Stimulated activated CD8-positive, alpha-beta memory T cell treated with anti-CD3 and anti-CD28 coated beads, Interleukin-15, amount 100 ng/mL, for 24 hours (primary cell): ENCODE measurements at places on chromosomes 16 and 17.

GRCh38 chr17:81385320-81386111 lies 9.7 kb upstream of the BAHCC1 start:
- DNase-seq, result no peak

- DNase-seq, result no peak
Measured at GRCh38 chr17:60159479-60159866, 9.7 kb downstream of the CA4 start.

DNA sequence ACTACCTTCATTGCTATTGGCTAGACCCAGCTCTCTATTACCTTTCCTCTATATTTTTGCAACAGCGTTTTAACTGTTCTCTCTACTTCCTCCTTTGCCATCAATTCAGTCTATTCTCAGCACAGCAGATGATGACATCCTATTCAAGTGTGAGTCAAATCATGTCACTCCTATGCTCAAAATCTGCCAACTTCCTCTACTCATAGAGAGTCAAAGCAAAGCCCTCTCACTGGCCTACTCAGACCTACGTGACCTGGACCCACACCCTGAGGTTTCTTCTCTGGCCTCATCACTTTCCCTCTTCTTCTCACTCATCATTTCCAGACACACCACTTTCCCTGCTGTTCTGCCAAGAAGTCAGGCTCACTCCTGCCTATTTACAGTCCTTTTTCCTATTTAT lies 289.0 kb upstream of the AXIN2 start:
- DNase-seq, result no peak

DNA sequence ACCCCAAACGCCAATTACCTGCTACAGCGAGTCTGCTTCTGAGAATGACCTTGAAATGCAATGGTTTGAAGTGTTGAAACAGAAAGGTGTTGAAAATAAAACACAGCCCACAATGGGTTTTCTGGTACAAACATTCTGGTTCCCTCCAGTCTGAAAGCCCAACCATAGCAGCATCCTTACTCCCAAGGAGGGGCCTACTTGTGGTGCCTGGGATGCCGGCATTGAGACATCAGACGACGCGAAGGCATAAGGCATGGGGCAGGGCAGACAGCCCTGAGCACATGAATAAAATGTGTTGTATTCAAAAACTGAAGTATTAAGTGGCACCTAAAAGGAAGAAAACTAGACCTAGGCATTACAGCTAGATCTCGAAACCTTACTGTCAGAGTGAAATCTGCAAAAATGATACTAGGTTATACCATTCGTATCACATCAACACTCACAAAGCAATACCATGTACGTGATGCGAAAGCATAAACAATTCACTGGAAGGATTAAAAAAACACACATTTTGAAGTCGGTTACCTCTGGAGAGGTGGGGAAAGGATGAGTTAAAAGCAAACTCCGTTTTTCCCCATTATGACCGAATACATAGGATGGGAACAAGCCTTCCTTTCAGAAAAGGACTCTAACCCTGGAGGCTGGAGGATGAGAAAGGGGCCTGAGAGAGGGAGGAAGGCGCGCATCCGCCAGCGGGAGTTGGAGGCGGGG lies 702 bp downstream of the NUDT21 start:
- no peak for DNase-seq

DNA sequence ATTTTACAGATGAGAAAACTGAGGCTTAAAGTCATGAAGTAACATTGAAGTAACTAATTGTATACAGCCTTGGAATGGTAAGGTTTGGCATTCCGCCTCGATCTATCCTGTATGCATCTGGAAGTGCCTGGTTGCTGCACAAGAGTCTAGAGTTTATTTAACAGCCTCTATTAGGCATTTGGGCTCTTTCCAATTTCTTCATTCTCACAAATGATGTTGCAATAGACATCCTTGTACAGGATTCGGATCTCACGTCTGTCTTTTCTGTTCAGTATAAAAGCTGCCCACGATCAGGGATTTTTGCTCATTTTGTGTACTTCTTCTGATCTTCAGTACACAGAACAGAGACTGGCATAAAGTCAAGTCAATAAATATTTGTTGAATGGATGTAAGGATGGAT lies 100.5 kb downstream of the AIPL1 start:
- no peak for DNase-seq

- no peak for DNase-seq
Measured at GRCh38 chr16:27756206-27756970, 206.4 kb downstream of the KATNIP start.

DNA sequence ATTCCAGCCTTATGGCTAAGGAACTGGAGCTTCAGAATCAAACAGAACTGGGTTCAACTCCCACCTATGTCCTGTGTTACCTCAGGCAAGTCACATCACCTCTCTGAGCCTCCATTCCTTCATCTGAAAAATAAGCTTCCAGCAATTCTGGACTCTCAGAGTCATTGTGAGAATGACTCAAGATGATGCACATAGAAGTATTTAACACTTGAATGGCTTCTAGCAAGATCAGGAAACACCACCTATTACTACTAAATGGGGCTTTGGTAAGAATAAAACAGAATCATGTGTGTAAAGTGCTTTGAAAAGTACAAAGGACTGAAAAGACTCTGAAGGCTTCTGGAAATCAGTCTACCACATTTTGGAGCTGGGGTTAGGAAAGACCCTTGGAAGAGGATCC lies 30.8 kb upstream of the CALB2 start:
- DNase-seq, result no peak

DNA sequence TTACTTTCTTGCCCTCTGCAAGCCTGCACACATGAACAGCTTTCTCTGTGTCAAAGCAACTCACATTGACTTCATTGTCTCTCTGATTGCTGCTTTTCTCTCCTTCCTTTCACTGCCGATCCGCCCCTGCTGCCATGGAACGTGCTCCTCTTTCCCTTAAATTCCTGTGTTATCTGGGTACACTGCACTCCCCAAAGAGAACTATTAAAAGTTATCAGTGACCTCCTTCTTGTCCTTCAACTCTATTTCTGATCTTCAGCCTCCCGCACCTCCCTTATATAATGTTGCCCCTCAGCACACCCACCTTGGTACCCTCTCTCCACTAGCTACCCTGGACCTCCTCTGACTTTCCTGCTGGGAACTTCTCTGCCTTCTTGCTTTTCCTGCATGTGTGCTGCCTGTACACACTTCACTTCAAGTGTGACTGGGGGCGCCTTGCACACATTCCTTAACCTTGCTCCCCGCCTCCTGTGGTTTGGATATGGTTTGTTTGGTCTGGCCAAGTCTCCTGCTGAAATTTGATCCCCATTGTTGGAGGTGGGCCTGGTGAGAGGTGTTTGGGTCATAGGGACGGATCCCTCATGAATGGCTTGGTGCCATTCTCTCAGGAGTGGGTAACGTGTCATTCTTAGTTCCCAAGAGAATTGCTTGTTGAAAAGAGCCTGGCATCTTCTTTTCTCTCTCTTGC lies 26.7 kb upstream of the PMP22 start:
- DNase-seq, result no peak

DNA sequence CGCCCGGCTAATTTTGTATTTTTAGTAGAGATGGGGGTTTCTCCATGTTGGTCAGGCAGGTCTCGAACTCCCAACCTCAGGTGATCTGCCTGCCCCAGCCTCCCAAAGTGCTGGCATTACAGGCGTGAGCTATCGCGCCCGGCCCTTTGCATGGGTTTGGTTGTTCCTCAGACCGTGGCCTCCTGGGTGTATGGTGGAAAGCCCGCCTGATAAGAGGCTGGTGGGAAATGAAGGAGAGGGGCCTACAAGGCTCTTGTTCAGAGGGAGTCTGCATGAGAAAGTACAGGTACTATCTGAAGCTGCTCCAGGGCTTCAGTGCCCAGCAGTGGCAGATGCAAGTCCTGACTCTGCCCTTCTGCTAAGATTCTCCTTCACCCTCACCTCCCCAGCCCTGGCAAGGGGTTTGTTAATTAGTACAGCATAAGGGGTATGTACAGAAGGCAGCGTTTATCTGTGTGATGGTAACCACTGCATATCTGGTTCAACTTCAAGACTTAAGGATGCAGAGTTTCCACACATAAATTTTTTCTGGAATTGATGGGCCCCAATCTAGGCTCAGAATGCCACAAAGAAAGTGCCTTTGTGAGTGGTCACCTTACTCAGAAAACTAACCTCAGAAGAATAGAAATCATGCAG lies 24.2 kb downstream of the GRB7 start:
- DNase-seq, result no peak

DNA sequence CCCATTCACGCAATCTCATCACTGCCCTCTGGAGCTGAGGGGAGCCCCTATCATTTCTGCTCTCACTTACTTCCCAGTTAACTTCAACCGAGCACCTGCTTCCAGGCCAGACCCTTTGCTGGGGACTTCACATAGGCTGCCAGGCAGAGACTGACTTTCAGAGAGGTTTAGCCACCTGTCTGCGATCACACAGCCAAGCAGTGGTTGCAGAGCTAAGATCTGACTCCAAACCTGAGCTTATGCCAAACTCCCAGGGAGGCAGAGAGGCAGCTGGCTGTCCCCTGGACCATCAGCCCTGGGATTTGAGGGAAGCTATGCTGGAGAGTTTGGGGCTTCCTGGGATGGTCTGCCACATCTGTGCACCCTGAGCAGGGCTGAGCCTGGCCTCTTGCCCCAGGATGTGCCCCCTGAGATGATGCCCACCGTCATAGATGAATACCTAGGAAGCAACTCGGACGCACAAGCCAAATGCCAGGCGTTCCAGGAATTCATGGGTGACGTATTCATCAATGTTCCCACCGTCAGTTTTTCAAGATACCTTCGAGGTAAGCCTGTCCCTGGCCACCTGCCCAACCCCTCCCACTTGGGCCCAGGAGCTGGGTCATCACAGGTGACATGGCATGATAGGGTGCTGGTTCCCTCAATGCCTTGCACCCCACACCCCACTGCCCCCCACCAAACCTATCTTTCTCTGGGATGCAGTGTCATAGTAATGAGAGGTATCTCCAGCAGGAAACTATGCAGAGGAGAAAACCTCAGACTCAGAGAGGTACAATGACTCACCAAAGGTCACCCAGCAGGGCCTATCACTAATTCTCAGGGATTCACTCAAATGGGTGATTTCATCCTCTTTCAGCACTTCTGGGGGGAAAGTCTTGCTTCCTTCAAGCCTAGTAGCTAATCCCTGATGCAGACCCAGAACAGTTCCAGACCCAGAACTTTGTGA lies 10.0 kb downstream of the CES3 start:
- DNase-seq, result no peak

DNA sequence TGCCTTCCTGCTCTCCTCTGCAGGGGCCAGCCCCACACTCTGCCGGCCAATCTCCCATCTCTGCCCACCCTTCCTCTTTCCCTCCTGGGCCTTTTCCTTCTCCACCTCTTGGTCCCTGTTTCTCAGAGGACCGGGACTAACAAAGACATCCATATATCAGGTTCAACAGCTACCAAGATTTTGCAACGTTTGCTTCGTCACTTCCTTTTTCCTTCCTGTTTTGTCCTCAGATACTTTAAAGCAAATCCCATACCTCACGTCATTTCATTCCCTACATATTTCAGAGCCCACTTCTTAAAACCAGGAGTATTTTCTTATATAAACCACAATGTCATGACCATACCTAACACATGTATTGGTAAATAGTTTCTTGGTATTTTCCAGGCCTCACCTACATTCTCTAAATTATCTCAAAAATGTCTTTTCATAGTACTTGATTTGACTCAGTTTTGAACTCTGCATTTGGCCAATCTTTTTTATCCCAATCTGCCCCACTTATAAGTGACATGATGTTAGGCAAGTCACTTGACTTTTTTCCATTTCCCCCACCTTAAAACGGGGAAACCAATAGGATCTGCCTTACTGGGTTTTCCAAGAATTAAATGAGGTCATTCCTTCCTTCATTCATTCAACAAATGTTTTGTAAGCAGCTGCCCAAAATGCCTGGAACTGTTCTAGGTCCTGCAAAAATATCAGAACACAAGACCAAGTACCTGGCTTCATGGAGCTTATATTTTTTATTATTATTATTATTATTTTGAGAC lies 7.2 kb upstream of the USP10 start:
- no peak for DNase-seq

GRCh38 chr16:20004931-20005330 lies 68.8 kb downstream of the GPR139 start:
- no peak for DNase-seq

- DNase-seq, result no peak
Measured at GRCh38 chr17:4232168-4232813, 31.5 kb downstream of the ANKFY1 start.

- no peak for DNase-seq
Measured at GRCh38 chr17:81666092-81666341, 388 bp downstream of the OXLD1 start.

GRCh38 chr17:8462564-8462963 lies 26.9 kb downstream of the NDEL1 start:
- DNase-seq, result no peak

DNA sequence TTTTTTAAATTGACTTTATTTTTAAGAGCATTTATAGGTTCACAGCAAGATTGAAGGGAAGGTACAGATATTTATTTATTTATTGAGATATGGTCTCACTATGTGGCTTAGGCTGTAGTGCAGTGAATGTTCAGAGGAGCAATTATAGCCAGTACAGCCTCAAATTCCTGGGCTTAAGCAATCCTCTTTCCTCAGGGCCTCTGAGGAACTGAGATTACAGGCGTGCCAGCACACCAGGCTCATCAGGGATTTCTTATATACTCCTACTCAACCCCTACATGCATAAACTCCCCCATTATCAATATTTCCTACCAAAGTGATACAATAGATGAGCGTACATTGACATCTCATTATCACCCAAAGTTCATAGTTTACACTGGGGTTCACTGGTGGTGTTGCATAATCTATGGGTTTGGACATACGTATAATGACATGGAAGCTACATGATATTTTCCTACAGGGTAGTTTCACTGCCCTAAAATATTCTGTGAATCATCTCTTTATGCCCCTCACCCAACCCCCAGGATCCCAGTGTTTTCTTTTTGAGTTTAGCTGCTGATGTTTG lies 33.5 kb downstream of the HS3ST3B1 start:
- DNase-seq, result no peak

DNA sequence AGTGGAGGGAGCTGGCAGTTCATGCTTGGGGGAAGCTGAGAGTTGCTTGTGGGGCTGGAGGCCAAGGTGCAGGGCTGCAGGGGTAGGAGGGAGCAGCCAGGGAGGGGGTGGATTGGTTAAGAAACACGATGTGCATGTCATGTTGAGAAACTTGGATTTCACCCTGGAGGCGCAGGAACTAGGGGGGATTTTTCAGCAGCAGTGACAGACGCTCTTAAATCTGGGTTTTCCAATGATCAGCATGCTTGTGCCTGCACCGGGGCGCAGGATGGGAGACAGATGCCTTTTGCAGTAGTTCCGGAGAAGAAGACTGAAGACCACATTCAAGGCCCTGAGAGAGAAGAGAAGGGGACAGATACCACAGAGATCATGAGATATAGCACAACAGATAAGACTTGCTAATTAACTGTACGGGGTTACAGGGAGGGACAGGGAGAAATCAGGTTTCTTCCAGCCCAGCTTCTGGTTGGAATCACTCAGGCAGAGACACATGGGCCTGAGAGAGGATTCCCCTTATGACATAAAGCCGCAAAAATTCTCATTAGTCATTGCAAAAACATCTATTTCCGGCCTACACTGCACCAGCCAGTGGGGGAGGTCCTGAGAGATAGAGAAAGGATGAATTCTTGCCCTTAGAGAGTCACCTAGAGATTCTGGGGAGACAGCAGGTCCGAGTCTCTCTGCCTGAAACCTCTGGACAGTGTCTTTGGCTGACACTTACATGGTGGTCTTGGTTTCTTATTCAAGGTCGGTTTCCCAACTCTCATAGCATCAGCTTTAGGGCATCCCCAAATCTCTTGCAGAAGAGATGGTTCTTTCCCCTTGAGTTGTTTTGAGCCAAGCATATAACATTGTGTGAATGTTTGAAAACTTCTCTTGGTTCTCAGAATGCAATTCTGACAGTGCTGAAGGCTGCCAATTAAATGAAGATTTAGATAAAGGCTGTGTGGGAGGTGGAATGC lies 27.1 kb downstream of the CDH13 start:
- no peak for DNase-seq
